ENCODE measurements at places on chromosomes 2 and 18. TPM values are rescaled to one million over a fixed set of nuclear protein-coding genes. Genes with fewer than 3 reads are reported as not detected.

The ZC3H15 gene
- 116 TPM for total RNA-seq

The CPO gene
- total RNA-seq = not detected

The DTNA gene
- total RNA-seq = 6.3 TPM

The GPBAR1 gene
- total RNA-seq = not detected

The PAX3 gene
- total RNA-seq = 4.2 TPM

The MAPRE2 gene
- 10.5 TPM for total RNA-seq

The CYRIA gene
- total RNA-seq = not detected

The DNAH6 gene
- total RNA-seq = 0.06 TPM

The CAVIN2 gene
- total RNA-seq = 121 TPM

The LOXHD1 gene
- total RNA-seq = not detected

The PROM2 gene
- total RNA-seq = 0.06 TPM

The REG1B gene
- not detected for total RNA-seq

The MAL gene
- not detected for total RNA-seq

- peak; percentile 35 for DNase-seq
These were observed 46.2 kb upstream of the MGAT5 start for GRCh38 chr2:134207589-134208209.

- DNase-seq = no peak
These were observed 31.9 kb downstream of the KLHL23 start for GRCh38 chr2:169765523-169765922.

- peak; percentile 9 for DNase-seq
These were observed 684.0 kb downstream of the DSC3 start for GRCh38 chr18:30358555-30358954.

DNA sequence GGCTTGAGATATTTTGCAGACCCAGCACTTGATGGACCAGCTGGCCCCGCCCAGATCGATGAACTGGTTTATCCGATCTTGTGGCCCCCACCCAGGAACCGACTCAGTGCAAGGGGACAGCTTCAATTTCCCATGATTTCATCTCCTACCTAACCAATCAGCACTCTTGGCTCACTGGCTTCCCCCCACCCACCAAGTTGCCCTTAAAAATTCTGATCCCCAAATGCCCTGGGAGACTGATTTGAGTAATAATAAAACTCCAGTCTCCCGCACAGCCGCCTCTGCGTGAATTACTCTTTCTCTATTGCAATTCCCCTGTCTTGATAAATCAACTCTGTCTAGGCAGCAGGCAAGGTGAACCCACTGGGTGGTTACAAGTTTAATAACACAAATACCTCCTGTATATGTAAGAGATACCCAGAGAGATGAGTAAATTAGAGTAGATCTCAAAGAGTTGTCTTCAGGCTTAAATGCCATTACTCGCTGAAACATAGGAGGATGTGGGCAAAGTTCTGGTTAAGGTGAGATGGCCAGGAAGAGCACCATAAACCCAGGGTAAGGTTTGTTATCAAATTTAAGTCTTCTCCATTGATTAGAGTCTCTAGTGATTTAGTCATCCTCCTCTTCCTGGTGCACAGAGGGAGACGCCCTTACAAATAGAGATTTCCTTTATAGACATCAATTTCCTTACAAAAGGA is 222.8 kb downstream of the ARL4C start:
- no peak for DNase-seq

DNA sequence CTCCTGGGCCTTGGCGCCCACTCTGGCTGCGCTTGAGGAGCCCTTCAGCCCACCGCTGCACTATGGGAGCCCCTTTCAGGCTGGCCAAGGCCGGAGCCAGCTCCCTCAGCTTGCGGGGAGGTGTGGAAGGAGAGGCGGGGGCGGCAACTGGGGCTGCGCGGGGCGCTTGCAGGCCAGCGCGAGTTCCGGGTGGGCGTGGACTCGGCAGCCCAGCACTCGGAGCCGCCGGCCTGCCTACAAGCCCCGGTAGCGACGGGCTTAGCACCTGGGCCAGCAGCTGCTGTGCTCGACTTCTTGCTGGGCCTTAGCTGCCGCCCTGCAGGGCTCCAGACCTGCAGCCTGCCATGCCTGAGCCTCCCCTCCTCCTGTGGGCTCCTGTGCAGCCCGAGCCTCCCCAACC is 141.5 kb upstream of the SLC39A10 start:
- DNase-seq = no peak

DNA sequence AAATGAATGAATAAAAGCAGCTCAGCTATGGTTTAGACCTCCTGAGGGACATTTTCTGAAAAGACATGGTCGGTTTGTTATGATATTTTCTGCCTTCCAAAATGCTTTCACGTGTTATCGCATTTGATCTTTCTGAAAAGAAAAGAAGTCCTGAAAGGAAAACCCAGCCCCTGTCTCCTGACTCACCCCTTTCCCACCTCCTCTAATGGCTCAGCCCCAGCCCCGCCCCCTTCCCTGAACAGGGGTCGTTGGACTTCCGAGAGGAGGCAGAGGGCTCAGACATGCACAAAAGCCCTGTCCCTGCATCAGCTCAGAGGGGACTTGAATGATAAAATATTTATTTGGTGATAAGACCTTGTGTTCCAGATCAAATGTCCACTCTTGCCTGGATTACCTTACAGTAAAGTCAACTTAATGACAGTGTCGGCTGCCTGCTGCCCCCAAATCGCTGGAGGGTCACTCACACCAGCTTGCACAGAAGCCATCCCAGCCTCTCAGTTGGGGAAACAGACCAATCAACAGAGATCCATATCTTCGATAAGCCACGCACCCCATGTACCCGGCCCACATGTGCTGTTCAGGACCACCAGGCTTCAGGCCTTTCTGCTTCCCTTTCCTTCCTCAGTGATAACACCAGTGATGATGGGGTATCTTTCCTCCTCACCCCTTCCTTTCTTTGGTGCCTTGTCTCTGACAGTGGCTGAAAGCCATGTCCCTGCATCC is 69.6 kb downstream of the CLHC1 start:
- no peak for DNase-seq

DNA sequence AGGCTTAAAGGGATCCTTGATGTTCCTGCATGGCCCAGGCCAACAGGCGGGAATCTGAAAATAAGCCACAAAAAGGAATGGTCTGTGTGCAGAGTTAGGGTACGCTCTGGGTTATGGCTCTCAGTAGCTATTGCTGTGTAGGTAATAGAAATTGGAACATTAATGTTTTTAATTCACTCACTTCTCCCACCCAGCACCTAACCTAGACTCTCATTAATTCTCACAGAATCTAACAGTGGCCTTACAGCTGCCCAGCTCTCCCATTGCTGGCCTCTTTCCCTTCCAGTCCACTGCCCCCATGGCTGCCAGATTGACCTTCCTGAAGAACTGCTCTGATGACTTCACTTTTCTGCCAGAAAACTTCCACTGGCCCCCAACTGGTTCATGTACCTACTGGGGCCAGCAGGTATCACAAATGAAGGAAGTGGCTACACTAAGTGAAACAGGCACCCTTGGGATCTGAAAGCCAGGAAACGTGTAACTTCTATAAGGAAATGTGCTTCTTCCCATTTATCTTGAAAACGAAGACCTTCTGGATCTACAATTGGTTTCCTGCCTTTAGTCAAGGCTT is 315.2 kb downstream of the STK39 start:
- DNase-seq = no peak

GRCh38 chr2:197071213-197071612 is 144.7 kb upstream of the PGAP1 start:
- no peak for DNase-seq

DNA sequence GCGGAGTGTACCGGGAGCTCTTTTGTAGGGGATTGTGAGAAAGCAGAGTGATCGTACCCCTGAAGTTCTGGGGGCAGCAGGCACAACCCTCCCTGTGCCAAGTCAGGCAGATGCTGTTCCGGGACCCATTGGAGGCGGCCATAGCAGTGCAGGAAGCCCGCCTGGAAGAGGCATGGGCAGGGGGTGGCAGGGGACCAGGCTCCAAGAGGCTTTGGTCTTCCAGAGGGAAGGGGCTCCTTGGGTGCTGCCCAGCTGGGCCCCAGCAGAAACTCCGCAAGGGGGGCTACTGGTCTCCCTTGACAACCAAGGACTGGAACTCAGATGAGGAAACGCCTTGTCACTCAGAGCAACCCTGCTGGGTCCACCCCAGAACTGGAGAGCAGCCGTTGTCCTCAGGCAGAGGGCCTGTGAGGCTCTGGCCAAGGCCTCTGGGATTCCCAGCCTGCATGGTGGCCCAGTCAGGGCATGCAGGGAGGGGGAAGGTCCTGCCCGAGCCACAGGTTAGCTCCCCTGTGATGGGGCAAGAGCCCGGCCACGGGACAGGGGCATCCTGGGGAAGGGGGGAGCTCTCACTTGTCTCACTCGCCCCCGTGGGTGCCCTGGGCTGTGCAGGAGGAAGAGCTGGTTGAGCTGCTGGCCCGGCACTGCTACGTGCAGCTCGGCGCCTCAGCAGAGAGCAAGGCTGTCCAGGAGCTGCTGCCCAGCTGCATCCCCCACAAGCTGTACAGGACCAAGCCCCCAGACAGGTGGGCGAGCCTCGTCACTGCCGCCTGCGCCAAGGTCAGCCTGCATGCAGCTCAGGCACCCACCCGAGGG is 21.0 kb upstream of the GPR17 start:
- DNase-seq = no peak

- no peak for DNase-seq
These were observed 16.9 kb downstream of the LCT start for GRCh38 chr2:135820003-135820618.

- no peak for DNase-seq
These were observed 228.1 kb upstream of the KCNJ3 start for GRCh38 chr2:154470376-154470775.

- no peak for DNase-seq
These were observed 83.5 kb downstream of the NCKAP5 start for GRCh38 chr2:133484784-133485183.

GRCh38 chr18:10207682-10208345 is 246.6 kb upstream of the APCDD1 start:
- DNase-seq = no peak

- DNase-seq = no peak
These were observed 259.0 kb downstream of the AGAP1 start for GRCh38 chr2:235752846-235753245.

DNA sequence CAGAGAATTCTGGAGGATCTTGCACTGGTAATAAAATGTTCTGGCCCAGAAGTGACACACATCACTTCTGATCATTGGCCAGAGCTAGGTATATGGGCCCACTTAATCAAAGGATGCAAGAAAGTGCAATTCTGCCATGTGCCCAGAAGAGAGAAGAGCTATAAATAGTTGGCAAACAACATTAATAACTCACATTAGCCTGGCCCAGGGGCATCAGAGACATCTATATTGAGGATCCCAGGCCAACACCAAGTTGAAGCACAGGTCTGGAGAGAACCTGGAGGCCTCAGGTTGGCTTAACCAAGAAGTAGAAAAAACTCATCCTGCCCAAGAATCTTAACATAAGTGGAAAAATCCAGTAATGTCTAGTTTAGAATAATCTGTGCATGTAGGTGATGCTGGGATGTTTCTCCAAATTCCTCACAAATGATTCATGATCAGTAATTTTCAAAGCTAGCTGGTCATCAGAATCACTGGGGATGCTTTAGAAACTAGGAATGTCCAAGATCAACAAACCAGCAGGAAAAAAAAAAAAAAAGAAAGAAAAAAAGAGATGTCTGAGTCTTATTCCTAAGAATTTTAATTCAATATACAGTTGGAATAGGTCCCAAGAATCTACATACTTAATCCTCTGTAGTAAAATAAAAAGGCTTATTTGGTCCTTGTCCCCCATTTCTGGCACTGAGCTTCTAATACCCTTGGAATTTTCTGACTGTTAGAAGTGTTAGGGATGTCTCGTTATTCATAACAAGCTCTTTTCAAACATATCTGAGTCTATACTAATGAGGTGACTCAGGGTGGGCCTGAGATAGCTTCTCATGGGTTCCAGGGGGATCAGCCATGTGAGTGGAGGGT is 35.0 kb upstream of the EVA1A start:
- no peak for DNase-seq

GRCh38 chr18:37864122-37864521 is 298.5 kb upstream of the CELF4 start:
- DNase-seq = no peak

DNA sequence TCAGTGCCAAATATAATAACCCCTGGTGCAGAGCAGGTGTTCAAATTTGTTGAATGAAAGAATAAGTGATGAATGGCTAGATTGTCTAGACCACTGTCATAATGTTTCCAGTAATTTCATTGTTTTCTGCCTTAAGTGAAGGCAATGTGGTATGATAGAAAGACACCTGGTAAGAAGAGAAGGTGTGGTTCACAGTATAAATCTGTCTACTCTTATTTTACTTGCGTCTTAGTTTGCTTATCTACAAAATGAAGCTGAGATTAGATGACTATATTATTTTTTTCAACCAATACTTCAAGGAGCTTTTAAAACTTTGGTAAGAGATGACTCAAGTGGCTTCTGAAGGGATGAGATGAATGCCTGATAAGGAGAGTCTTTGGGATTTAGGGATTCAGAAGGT is 788.4 kb downstream of the EPHA4 start:
- no peak for DNase-seq

GRCh38 chr2:238261718-238262375 is 22.0 kb upstream of the HES6 start:
- no peak for DNase-seq

GRCh38 chr2:119011162-119011909 is 69.3 kb downstream of the MARCO start:
- DNase-seq = peak; percentile 26

DNA sequence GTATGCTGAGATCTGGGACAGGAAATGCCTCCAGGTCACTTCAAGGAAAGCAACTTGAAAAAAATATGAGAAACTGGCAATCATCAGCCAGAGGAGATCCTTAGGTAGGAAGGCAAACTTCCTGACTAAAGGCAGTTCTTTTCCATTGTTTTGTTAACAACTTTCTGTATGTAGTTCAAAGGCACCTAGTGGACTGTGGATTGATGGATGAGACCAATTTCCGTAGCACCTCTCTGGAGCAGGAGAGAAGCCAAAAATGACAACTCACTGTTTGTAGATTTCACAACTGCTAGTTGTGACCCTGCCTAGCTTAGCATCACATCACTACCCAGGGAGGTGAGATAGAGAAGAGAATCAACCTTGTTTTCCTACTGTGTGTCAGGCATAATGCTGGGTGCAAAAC is 21.8 kb upstream of the NOSTRIN start:
- no peak for DNase-seq

DNA sequence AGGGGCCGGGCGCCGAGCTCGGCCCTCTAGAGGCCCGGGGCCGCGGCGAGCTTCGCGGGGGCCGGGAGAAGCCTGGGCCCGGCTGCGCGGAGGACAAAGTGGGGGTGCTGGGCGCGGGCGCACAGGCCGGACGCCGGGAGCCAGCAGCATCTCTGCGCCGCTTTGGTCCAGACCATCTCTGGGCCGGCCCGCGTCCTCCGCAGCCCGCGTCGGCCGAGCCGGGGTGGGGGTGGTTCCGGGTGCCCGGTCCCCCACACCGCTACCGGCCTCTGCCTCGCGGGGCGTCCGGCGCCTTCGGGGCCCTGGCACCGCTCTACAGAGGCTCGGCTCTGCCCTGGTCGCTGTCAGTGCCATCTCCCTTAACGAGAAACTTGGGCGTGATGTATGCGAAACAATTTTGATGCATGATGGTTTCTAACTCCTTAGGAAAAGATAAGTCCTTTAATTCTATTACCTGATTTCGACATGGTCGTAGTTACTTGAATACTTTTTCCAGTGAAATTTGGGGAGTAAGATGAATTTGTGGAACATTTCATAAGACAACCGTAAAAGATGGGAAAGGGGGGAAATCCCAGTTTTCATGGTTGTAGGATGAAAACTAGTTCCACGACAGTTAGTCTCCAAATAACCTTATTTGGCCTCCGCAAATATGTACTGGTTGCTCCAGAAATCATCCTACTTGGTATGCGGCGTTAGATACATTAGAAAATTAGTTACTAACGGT is 562 bp downstream of the TWSG1 start:
- DNase-seq = peak; percentile 6
